PC-3 (cell line): ENCODE measurements at places on chromosomes 12 and 14.

- no peaks in the 10 kb centered on the region for H3K27me3 ChIP-seq
- no peaks in the 10 kb centered on the region for H3K36me3 ChIP-seq
- no peak overlapping the region for H3K27ac ChIP-seq
- peaks cover 8% of the 10 kb centered on the region; the same call in 1 of the 2 replicates for H3K4me1 ChIP-seq
- H3K4me3 ChIP-seq = no peak overlapping the region
Measured at GRCh38 chr14:53304726-53305381, 151.7 kb upstream of the DDHD1 start.

DNA sequence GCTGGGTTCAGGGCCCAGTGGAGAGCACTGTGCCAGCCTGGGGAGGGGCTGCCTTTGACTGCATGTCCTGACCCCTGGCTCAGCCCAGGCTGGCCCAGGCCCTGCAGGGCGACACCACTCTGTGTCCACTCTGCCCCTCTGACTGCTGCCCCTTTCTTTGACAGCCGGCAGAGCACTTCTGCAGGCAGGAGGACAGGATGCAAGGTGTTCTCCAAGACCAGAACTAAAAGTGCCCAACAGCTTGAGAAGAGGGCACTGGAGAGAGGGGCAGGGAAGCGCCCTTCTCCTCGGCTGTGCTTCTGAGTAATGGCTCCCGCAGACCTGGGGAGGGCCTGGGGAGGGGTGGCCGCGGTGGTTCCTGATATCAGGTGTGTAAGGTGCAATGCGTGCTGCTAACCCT is 72.7 kb downstream of the WDR20 start:
- no peak overlapping the region for H3K27ac ChIP-seq
- H3K36me3 ChIP-seq = peaks cover 14% of the 10 kb centered on the region; the same call in 1 of the 2 replicates
- peaks cover 26% of the 10 kb centered on the region for H3K4me1 ChIP-seq
- no peak for DNase-seq
- no peak overlapping the region for H3K4me3 ChIP-seq
- no peaks in the 10 kb centered on the region for H3K27me3 ChIP-seq

GRCh38 chr14:59588101-59588500 is 11.5 kb upstream of the CCDC175 start:
- no peak overlapping the region for H3K27ac ChIP-seq
- H3K27me3 ChIP-seq = peaks cover 48% of the 10 kb centered on the region
- H3K36me3 ChIP-seq = no peaks in the 10 kb centered on the region
- no peaks in the 10 kb centered on the region for H3K4me1 ChIP-seq
- H3K4me3 ChIP-seq = no peak overlapping the region
- DNase-seq = no peak

DNA sequence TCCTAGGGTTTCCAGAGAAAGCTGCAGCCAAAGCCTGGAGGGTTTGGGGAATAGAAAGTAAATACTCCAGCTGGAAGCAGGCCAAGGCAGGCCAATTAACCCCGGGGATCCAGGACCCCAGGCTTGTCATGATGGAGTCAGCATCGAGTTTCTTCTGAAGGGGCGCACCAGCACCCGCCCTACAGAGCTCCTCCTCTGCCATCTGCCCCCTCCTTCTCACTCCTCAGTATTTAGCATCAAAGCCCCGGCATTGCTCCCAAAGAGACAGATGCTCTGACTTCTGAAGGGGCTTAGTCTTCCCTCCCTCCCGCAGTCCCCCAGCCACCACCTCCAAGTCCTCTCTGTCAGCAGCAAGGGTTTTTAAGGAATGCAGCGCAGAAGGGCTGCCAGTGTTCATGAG is 285.1 kb upstream of the NOS1 start:
- H3K27ac ChIP-seq = no peak overlapping the region
- no peaks in the 10 kb centered on the region for H3K4me1 ChIP-seq
- DNase-seq = no peak
- H3K4me3 ChIP-seq = no peak overlapping the region
- H3K27me3 ChIP-seq = no peaks in the 10 kb centered on the region

DNA sequence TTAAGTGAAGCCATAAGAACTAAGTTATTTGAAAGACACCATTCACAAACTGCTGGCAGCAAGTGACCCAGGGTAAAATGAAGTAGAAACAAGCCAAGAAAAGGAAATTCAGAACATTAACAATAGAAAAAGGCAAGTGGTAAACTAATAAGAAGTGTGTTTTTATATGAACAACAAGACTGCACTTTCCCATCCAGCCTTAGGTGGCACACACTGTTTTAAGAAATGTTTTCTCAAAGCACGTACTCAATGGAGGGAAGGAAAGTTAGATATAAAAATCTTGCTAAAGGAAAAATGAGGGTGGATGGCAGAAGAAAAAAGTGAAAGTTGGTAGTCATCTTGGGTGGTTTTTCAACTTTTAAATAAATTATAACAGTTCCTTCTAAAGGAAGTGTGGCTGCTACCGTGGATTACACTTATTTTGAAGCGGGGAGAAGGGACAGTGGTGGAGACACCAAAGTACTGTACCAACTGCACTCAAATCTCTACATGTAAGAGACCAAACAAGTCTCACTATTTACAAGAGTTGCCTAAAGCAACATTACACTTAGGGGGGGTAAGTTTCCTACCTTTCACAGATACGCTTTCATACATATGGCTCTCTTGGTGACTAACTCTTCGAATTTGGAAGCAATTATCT is 58.8 kb downstream of the SEL1L start:
- peaks cover 24% of the 10 kb centered on the region; the same call in 1 of the 2 replicates for H3K36me3 ChIP-seq
- H3K27ac ChIP-seq = no peak overlapping the region
- no peaks in the 10 kb centered on the region for H3K27me3 ChIP-seq

DNA sequence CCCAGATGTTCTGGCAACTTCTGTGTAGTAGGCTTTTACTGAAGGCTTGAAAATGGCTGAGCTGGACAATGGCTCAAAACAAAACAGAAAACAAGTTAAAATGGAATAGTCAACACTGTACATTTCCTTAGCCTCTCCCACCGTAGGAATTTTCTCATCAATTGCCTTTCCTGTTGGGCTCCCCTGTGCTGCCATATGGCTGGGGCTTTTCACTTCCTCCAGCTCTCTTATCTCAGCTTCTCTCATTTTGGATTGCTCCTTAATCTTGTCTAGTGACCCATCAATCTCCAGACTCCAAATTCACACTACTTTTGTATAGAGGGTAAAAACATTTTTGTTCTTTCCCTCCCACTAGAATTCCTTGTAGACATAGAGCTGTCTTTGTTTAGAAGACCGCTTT is 50.4 kb upstream of the RPH3A start:
- peaks cover 6% of the 10 kb centered on the region; the same call in 1 of the 2 replicates for H3K4me1 ChIP-seq
- peaks cover 73% of the 10 kb centered on the region for H3K27me3 ChIP-seq
- no peak for DNase-seq
- no peaks in the 10 kb centered on the region for H3K36me3 ChIP-seq
- H3K27ac ChIP-seq = no peak overlapping the region
- no peak overlapping the region for H3K4me3 ChIP-seq
